ENCODE measurements at places on chromosomes 2 and 18. TPM values are rescaled to one million over a fixed set of nuclear protein-coding genes. Genes with fewer than 3 reads are reported as not detected.

DNA sequence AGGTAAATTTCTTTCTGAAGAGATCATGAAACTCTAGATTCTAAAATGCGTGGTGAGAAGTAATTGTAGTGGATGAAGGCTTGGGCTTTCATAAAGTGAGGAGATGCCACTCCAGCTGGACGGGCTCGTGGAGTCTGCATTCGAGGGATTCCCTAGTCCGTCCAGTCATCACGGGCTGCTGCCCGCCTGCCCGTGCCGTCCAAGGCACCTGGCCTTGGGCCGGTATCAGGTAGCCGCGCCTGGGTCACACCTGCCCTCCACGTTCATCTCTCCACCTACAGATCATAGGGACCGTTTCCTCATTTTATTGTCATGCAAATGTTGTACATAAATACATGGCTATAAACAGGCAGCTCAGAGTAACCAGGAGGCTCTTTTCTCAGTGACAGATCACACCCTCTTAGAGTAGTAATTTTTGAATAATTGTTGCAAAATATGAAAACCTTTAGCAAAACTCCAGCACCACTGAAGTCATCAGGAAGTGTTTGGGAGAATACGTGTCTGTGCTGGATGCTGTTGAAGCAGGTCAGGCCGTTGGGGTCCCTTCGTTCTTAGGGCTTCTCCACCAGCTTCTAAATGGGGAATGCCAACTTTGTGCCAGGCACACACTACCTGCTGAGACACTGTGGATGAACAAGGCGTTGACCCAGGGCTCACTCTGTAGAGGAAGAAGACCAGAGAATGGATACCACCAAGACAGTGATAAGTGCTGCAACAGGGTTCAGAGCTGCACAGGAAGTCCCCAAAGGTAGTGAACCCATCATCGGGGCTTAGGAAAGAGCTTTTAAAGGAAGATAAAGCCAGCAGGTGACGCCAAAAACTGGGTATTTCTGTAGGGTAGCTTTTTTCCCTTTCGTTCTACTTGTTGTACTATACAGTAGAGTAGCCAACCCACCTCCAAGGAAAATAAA, 112.5 kb downstream of the FAM210A start:
- no peak for DNase-seq

- DNase-seq = no peak
Observed at GRCh38 chr18:57916684-57917083, 113.6 kb upstream of the ATP8B1 start.

The RAB27B gene
- 0.58 TPM for polyA plus RNA-seq

DNA sequence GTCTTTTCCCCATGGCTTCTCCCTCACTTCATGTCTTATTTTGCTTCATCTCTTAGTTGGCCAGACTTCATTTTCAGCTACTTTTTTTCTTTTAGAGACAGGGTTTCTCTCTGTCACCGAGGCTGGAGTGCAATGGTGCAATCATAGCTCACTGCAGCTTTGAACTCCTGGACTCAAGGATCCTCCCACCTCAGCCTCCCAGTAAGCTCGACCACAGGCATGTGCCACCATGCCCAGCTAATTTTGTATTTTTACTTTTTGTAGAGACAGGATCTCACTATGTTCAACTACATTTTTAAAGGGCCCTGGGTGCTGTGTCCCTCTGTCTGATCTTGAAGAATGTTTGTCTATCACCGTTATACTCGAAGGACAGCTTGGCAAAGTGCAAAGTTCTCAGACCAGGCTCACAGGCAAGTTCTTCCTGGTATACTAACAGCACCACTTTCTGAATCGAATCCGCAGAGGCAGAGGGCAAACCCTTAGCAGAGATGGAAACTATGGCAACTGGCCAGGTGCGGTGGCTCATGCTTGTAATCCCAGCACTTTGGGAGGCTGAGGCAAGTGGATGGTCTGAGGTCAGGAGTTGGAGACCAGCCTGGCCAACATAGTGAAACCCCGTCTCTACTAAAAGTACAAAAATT, 60.9 kb downstream of the SOWAHC start:
- DNase-seq = no peak

DNA sequence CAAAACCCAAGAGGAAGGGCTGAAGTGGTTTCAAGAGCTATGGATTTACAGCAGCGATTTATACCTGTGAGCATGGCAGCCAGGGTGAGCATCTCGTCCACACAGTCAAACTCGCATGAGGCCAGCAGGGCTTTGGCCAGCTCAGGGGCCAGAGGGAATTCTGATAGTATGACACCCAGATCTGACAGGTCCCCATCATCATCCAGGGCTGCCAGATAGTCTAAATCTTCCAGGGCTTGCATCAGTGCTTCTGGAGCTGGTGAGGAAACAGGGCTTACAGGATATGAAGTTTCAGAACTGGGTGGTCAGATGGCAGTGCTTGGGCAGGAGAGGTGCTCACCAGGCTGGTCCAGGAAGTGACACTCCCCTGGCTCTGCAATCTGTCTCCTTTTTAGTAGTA, 3.5 kb downstream of the DQX1 start:
- no peak for DNase-seq

DNA sequence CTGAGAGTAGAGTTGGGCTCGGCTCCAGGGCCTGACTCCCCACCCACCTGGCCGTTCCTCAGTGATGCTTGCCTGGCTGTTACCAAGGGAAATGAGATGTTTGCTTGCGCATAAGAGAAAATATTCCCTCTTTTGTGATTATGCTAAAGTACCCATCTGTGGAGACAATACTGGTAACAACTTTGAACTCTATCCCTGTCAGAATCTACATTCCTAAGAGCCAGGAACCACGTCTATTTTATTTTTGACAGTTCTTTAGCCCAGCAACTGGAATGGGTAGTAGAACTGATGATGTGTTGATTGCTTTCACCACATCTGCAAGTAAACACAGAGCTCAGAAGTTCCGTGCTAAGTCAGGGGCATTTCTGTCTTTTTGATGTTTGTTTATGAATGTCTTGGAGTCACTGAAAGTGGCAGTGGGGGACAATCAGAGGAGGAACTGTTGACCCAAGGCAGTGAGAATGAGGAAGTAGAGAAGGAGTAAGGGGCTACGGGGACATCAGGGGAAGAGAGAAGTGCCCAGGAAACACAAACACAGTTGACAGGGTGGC, 348.3 kb upstream of the SOX11 start:
- DNase-seq = no peak

DNA sequence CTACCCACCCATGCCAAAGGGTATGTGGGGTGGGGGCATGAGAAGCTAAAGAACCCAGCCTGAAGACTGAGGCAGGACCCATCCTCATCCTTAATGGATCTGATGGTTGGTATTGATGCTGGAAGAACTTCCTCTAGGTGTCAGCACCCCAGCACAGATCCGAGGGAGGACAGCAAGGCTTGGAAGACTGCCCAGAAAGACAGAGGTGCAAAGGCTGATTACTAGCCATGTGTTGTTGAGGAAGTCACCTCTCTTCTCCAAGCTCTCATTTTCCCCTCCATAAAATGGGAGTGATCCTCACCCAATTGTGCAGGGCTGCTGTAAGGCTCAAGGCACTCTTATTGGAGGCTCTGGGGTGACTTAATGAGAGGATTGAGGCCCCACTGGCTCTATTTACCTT, 256.5 kb downstream of the CELF4 start:
- no peak for DNase-seq

The C1GALT1C1L gene
- 1.3 TPM for polyA plus RNA-seq

DNA sequence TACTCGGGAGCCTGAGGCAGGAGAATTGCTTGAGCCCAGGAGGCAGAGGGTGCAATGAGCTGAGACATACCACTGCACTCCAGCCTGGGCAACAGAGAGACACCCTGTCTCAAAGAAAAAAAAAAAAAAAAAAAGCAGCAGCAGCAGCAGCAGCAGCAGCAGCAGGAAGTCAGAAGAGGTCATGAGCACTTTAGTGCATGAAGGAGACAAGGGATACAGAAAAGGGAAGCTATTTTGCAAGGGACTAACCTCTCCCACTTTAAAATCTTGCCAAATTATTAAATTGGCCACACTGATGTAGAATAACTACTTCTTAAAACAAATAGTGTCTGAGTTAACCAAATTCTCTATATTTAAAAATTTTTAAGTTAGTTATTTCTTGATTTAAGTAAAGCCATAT, 113.4 kb upstream of the PDE1A start:
- DNase-seq = no peak

The RESP18 gene
- not detected for polyA plus RNA-seq

The GAREM2 gene
- 3.6 TPM for polyA plus RNA-seq

GRCh38 chr2:60119778-60120177, 433.7 kb downstream of the BCL11A start:
- no peak for DNase-seq

- DNase-seq = no peak
Observed at GRCh38 chr2:175175320-175175719, 6.2 kb downstream of the ATP5MC3 start.

The SCN2A gene
- 0.04 TPM for polyA plus RNA-seq

Data from muscle of back (tissue), 13 donors.